Stimulated activated CD8-positive, alpha-beta memory T cell treated with anti-CD3 and anti-CD28 coated beads, Interleukin-2, amount 100 ng/mL, for 48 hours (primary cell): ENCODE measurements at places on chromosomes 12 and 14.

- DNase-seq, result no peak
These were observed 88.1 kb downstream of the NTF3 start for GRCh38 chr12:5520037-5520436.

- peak; percentile 66 for DNase-seq
These were observed 2.8 kb upstream of the SMUG1 start for GRCh38 chr12:54191550-54192022.

- no peak for DNase-seq
These were observed 176.1 kb upstream of the SLC38A2 start for GRCh38 chr12:46548605-46549071.

GRCh38 chr12:109519787-109520186 lies 42.4 kb downstream of the UBE3B start:
- DNase-seq, result no peak

DNA sequence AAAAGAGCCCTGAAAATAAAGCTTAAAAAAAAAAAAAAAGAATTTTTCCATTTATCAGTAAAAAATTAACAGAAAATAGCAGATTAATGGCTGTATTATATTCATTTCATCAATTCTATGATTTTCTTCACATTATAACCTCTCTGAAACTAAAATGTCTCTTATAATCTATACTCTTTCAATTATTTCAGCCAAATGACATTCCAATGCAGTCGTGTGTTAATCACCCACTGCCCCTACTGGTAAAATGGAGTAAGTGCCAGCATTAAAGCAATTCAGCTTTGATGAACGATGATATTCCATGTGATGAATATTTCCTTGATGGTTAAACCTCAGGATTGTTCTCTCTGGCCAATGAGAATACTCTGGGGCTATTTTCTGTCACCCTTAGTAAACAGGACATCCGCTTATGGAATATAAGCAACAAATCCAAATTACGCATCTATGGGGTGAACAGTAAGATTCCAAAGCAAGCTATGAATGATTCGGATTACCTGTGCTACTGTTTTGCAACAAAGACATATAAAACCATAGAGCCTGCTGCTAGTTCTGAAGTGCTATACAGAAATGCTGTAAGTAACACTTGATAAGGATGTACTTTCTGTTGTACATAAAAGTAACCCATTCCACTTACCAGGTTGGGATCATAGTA lies 20.3 kb upstream of the SYCP3 start:
- no peak for DNase-seq

GRCh38 chr12:26119391-26119989 lies 5.3 kb downstream of the BHLHE41 start:
- no peak for DNase-seq

DNA sequence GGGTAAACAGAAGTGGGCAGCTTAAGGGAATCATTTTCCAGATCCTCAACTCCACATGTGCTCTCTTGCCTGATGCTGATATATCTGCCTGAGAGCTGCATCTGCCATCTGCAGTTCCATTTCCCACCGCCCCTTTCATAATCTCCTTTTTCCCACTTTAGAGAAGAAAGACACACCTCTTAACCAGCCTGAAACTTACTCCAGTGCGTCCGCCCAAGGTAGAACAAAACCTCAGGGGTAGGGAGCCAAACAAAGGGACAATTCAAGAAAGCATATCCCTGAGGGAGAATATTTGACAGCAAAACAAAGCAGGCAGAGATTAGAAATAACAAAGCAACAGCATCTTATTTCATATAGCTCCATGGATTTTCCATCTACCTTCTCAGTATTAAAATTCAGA lies 4.3 kb downstream of the MDM1 start:
- no peak for DNase-seq
